ENCODE measurements at places on chromosomes 12 and 14.

GRCh38 chr14:71824816-71825215, 107.4 kb upstream of the RGS6 start:
- no peak for DNase-seq

DNA sequence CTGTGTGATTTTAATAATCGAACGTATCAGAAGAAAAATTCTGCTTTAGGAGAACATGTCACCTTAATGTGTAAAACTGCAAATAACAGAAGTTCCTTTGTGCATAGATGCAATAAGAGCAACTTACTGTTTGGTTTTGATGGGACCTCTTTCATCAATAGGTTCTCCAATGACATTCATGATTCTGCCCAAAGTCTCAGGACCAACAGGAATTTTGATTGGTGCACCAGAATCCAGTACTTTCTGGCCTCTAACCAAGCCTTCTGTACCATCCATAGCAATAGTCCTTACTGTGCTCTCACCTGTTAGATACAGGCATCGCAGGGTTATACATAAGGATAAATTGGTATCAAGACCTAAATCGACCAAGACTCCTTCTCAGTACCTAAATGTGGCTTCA, 1.1 kb downstream of the ATP5F1B start:
- DNase-seq, result no peak

DNA sequence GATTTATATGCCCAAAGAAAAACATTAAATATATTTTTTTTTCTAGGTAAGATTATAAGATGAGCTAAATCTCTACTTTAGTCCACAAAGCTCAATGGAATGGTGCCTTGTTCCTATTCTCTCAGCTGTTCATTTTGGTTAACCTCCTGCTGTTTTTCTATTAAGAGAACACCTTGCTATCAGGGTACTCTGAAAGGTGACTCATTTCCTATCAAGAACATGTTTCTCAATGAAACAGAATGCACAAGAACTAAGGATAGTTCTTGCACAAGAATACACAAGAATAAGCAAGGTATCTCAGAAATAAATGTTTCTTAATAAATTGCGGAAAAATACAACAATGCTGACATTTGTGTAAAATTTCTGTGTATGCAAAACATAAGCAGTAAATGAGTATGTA, 14.1 kb downstream of the ABCD2 start:
- no peak for DNase-seq

GRCh38 chr12:104864668-104865067, 93.4 kb downstream of the SLC41A2 start:
- no peak for DNase-seq

GRCh38 chr14:65255583-65256461, 153.5 kb upstream of the MAX start:
- no peak for DNase-seq

GRCh38 chr14:87952307-87953094, 40.5 kb downstream of the GALC start:
- DNase-seq, result peak; percentile 35

GRCh38 chr12:83016218-83016835, 329.6 kb downstream of the TMTC2 start:
- no peak for DNase-seq

DNA sequence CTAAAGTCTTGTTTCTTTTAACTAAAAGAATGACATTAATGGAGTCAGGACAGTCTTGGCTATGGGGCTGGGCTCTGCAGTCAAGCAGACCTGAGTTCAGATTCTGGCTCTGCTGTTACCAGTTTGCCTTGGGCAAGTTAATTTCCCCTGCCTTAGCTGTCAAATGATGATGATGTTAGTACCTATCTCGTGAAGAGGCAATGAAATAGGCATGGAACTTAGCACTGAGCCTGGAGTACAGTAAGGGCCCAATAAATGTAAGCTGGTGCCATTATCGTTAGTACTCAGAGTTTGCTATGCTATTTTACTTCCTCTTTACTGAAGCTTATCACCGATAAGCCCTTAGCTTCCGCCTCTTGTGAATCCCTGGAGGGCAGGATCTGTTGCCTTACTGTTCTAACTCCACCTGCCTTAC, 8.5 kb downstream of the FBXW8 start:
- DNase-seq, result no peak

- peak; percentile 45 for DNase-seq
Observed at GRCh38 chr12:117875744-117876435, 92.9 kb downstream of the KSR2 start.

- DNase-seq, result no peak
Observed at GRCh38 chr12:113887906-113888305, 78.2 kb downstream of the RBM19 start.

DNA sequence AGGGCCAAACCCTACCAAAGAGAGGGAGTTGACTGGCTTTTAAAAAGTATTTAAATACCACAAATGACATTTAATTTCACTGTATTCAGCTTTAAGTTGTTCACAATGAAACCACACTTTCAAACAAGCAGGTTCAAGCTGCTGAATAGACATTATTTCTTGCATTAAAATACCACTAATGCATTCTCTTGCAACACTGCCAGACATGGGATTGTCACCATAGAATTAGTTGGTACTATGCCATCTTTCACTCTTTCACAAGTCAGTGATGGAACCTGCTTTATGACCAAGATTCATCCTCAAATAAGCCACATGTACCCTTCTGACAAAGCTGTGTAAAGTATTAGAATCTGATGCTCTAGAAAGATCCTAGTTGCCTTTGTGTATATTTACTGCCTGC, 239.4 kb downstream of the PAWR start:
- DNase-seq, result no peak

All from CD4-positive, alpha-beta T cell treated with Interleukin-2 at 100 ng/mL for 4 hours (primary cell).